Nephron progenitor cell (in vitro differentiated cells): ENCODE measurements at places on chromosomes 2 and 18.

GRCh38 chr2:175981551-175981950, 20.5 kb downstream of the LNPK start:
- DNase-seq: no peak

GRCh38 chr18:41096504-41096903, 858.5 kb upstream of the PIK3C3 start:
- DNase-seq: no peak

DNA sequence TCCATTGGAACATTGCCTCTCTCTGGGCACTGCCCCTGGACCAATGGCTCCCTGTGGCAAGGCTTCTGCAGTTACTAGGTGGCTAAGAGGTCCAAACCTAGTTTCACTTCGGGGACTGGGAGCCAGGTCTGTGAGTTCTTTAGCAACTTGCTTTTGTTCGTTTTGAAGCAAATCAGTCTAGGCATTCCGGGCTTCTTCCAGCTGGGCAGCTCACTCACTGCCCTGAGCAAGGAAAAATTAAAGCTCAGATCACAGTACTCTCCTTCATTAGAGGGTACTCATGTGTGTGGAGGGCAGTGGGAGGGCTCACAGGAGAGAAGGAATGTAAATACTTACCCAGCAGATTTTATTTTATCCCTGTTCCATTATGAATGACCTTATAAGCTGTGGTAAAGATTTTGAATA, 80.3 kb downstream of the SPP2 start:
- DNase-seq: no peak

GRCh38 chr2:27638037-27638637, 9.3 kb downstream of the GPN1 start:
- no peak for DNase-seq
